ENCODE measurements at places on chromosomes 5 and 9.

GRCh38 chr5:76787237-76787636 is 31.6 kb upstream of the F2RL1 start:
- DNase-seq: no peak

DNA sequence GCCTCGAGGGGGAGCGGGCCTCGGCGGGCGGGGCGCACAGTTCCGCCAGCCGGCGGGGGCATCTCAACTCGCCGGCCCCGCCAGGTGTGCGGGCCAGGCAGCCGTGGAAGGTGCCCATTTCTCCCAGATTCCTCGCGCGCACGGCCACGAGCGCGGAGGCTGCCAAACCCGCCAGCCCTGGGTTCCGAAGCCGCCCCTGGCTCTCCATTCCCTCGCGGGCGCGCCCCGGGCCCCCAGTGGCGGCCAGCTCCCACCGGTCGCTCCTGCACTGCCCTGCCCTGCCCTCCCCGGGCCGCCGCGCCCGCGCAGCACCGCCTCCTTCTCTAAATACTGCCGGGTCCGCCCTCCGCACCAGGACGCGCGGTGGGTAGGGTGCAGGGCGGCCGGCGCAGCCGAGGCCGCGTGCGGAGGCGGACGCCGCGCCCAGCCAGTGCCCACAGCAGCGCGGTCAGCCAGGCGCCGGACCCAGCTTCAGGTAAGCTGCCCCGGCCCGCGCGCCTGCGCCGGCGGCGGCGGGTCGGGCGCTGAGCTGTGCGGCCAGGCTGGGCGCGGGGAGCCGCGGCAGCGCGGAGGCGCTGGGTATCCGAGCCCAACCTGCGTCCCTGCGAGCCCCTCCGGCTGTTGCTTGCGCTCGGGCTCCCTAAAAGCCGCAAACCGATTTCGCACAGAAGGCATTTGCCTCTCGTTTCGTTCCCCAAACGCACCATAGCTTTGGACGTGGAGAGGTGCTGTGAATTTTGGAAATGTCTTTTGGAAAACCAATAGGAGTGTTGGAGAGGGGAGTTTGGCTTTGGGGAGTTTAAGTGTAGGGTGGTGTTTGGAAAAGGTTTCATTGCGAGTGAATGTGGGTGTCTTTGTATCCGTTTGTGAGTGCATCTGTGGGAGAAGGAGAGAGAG is at the start of gene TMEM171:
TSS of gene TMEM171 (plus strand) at position 354 of the 897 bp plus-strand sequence. CDS start 2,799 bp downstream, outside the sequence.
- no peak for DNase-seq

DNA sequence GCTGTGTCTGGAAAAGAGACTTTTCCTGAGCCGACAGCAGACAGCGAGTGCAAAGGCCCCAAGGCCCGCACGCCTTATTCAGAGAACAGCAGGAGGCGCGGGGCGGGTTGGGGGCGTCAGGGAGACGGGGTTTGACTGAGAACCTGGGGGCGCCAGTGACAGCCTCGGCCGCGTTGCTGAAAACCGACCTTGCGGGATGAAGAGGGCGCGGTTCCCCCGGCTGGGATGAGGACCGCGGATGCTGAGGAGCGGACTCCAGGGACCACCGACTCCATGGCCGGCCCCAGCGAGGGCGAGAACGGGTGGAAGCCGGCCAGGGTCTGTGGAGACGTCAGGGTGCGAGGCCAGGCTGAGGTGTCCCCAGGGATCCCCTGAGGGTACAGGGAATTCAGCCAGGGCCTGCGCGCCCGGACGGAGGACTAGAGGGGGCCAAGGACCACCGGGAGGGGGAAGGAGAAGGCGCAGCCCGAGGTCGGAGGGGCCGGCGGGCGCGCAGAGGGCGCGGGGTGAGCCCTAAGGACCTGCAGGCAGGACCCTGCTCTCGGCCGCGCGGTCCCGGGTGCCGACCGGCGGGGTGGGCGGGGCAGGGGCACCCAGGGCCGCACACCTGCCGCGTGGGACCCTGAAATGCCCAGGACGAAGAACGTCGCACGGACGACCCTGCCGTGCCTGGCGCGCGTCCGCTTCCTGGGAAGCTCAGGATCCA is 837 bp upstream of the AHRR start:
- DNase-seq: peak; percentile 18

DNA sequence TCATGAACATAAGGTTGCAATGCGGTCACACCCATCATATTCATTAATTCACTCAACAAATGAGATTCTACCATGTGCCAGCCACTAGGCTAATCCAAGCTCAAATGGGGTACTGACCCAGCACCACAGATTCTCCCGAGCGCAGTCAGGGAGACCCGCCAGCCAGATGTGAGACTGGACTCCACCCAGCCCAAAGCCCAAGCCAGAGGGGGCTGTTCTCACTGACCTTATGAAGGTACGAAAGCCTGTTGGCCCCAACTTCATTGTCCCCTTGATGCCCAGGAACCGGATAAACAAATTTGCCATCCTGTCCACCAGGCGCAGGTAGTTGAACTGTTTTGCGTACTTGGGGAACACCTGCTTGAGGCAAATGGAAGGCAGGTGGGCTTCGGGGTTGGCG is 218.8 kb downstream of the DAB2IP start:
- DNase-seq: no peak

- DNase-seq: peak; percentile 36
Observed at GRCh38 chr9:17810728-17811571, 232.1 kb downstream of the SH3GL2 start.

GRCh38 chr5:3954199-3954598 is 358.6 kb downstream of the IRX1 start:
- no peak for DNase-seq

DNA sequence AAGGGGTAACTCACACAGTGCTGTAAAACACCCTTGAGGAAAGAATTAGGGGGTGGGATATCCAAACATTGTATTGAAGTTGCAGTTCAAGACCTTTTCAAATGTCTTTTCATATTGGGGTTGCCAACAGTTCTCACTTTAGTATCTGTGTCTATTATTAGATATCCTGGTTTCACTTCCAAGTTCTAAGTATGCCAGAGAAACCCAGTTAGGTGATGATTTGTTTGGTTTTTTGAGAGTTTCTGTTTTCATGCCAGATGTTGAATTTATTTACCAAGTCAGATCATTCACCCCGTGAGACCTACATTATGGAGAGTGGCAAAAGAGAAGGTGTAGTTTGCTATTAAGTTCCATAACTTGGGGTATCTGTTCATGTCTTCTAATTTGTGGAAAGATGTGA is 64.5 kb downstream of the C9orf152 start:
- DNase-seq: no peak

GRCh38 chr5:53333160-53333559 is 147.3 kb upstream of the FST start:
- DNase-seq: no peak

DNA sequence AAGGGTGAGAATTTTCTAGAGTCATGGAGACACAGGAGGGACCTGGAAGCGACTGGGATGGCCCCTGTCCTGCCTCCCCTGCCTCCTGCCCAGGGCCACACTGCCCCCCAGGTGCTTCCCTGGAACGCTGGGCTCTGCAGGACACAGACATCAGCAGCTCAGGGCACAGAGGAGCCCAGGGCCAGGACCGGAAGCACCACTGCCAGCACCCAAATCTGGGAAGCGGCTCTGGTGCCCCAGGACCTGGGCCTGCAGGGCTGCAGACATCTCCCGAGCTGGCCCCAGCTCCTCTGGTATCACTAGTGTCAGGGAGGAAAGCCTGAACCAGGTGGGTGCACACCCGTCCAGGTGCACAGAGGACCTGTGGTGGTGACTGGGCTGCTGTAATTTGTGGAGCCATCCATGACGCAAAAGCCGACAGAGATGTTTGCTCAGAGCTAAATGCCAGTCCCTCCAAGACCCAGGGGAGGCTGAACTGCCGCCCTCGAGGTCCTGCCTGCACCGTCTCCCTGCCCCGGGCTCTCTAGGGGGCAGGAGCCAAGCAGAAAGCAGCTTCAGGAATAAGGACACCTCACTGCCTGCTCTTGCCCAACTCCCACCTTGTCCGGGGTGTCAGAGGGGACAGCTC is 46.0 kb upstream of the SIMC1 start:
- DNase-seq: no peak

GRCh38 chr5:128516978-128517377 is 21.1 kb downstream of the FBN2 start:
- no peak for DNase-seq

GRCh38 chr9:123590499-123590898 is 234.5 kb downstream of the CRB2 start:
- no peak for DNase-seq

DNA sequence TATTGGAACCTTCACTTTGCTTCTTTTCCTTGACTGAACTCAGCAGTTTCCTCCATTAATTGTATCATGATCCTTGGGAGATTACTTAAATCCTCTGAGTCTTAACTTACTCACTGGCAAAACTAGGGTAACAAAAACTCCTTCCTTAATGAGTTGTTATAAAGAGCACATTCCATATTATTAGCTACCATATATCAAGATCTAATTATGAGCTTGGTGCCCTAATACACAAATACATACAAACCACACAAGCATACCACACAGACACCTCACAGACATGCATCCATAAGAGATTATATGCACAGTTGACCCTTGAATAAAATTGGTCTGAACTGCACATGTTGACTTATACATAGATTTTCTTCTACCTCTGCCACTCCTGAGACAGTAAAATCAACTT is 2.5 kb upstream of the SPINK7 start:
- no peak for DNase-seq

GRCh38 chr9:119677811-119678505 is 308.7 kb upstream of the BRINP1 start:
- DNase-seq: no peak

DNA sequence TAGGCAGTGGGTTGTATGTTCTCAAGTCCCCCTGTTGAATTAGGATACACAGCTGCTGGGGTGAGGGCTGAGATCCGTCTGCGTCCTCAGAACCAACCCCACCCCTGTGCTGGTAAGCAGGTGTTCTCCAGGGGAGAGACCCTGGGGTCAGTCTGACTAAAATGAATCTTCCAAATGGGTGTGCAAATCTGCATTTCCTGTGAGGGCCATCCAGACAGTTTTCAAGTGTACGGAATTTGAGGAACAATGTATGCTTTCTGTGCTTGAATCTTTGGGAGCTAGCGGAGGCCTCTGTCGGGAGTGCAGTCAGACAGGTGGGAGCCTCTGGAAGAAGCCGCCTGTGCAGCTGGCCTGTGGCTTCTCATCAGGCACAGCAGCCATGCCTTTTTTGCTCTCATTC is 122.9 kb downstream of the MACROH2A1 start:
- no peak for DNase-seq

GRCh38 chr9:75488719-75489110 is 400.4 kb downstream of the OSTF1 start:
- no peak for DNase-seq

- no peak for DNase-seq
Observed at GRCh38 chr9:121474231-121474947, 25.3 kb downstream of the GGTA1 start.

DNA sequence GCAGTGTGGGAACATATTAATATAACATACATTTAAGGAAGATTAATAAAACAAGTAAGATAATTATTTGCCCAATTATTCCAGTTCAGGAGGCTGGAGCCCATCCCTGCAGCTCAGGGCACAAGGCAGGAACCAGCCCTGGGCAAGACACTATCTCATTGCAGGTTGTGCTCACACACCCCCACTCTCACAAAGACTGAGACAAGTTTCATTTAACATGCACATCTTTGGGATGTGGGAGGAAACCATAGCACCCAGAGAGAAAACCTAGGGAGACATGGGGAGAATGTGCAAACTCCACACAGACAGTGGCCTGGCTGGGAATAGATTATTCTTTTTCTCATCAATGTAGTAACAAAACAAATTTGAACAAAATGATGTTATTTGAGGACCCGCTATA is 279.1 kb downstream of the MCTP1 start:
- DNase-seq: no peak

DNA sequence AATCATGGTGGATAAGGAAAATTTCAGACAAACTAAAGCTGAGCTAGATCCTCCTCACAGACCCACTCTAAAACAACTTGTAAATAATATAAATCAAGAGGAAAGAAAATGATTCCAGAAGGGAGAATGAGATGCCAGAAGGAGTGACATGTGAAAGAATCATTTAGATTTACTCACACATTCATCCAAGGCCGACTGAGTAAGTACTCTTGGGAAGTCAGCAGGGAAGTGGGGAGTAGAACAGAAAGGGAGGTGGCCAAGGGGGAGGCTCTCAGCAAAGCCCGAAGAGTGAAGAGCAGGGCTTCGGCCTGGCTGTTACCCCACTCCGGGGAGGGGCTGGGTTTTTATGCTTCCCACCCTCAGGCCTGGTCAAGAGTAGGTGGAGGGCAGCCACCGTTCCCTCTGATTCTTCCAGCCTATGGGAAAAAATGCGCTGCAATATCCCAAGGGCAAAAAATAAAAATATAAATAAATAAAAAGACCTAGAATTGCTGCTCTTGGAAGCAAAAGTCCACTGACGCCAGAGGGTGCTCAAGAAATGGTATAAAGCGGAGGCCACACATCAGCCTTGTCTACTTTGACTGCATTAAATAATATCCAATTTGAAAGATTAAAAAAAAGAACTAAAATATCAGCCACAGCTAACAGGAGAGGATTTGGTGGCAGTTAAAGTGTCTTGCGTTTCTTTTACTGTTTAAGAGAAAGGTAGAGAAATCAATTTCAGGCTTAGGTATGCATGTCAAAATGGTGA is 110.2 kb upstream of the COL5A1 start:
- no peak for DNase-seq

- no peak for DNase-seq
Observed at GRCh38 chr9:89759572-89759971, 154.8 kb downstream of the GADD45G start.

GRCh38 chr9:128550770-128551656 is 1.4 kb upstream of the SPTAN1 start:
- no peak for DNase-seq

- DNase-seq: no peak
Observed at GRCh38 chr5:93598091-93599000, 15.3 kb downstream of the NR2F1 start.

DNA sequence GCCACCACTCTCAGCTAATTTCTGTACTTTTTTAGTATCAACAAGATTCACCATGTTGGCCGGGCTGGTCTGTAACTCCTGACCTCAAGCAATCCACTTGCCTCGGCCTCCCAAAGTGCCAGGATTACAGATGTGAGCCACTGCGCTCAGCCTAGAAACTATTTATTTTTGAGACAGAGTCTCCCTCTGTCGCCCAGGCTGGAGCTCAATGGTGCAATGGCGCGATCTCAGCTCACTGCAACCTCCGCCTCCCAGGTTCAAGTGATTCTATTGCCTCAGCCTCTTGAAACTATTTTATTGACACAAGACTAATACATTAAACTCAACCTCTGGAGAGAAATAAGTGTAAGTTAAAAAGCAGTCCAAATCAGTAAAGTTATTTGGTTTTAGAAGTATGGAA is 34.0 kb downstream of the IL6ST start:
- DNase-seq: no peak

GRCh38 chr9:13263511-13263910 is 16.0 kb downstream of the MPDZ start:
- DNase-seq: no peak
